ENCODE measurements at places on chromosomes 3 and 15.

DNA sequence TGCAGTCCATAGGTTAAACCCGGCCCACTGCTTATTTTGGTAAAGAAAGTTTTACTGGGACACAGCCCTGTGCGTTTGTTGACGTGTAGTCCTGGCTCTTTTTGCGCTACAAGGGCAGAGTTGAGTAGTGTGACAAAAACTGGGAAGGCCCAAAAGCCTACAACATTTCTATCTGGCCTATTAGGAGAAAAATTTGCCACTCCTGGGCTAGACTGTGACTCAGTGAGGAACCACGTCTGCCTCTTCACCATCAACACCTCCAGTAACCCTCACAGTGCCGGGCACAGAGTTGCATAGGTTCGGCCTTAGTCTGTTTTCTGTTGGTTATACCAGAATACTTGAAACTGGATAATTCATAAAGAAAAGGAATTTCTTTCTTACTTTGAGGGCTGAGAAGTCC is 110.3 kb downstream of the TOP2B start:
- no peak for DNase-seq

GRCh38 chr3:77530870-77531269 is 491.0 kb downstream of the ROBO2 start:
- no peak for DNase-seq

- no peak for DNase-seq
Observed at GRCh38 chr3:64184621-64185020, 40.6 kb downstream of the PRICKLE2 start.

DNA sequence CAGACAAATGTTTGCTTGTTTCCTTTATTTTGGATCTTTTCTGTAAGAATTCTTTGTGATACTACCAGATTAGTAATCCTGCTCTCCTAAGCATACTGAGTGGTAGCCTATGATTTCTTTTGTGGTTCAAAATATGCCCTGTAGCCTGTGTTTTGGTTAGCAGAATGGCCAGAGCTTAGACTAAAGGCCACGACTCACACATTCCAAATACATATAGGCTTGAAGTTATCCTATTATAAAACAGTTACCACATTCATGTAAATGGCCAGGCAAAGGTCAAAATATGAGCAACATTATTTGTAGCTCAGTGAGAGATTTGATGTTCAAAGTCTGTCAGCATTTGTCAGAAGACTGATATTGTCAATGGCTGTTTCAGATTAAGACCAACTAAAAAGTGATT is 84.5 kb downstream of the MITF start:
- no peak for DNase-seq

DNA sequence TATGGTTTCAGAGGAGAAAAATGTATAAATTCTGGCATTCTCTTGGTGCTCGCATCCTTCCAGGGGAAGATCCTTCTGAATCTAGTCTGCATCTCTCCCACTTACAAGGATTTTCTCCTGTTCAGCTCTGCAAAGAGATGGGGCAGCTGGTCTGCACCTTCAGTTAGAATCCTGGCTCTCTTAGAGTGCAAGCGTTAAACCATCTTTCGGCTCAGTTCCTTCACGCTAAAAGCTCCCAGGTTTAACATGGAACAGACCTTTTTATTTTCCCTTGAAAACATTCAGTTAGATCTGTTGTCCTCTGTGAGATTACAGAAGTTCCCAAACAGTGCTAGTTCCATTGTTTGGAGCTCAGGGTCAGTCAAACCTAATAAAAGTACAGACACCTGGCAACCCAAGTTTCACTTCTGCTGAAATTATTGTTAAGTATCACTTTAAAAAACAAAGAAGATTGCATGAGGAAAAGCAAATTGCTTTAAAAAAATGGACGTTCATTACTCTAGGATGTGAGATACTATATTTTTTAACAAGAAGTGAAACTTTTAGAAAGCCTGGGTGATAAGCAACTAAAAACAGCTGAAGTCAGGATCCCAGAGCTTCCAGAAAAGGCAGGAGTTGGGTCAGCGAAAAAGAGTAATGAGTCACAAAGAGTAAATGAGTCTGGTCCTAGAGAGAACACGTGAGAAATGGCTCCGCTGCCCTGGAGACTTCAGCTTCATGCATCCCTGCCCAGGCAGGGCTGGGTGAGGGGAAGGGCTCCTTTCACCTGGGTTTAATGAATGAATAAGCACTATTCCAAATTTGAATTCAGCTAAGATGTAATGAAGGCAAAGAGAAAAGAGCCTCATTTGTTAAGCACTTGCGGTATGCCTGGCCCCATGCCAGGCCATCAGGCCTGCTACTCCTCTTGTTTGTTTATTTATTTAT is 63.3 kb downstream of the ABTB1 start:
- DNase-seq: no peak

DNA sequence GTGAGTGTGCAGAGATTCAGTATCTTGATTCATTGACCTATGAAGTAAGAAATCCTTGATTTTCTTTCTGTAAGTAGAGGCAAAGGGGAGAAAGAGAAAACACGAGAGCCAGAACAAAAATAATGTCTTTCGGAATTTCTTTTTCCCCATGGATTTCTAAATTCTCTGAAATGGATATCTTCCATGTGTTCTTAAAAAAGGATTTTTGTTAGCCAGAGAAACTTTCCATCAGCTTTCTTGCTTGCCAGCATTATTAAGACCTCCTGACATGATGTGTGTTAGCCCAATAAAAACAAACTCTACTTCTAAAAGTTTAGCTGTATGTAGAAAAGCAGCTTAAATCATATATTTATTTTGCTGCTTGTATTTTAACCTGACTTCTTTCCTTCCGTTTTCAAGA is 122.3 kb upstream of the AADACL2 start:
- DNase-seq: no peak

- no peak for DNase-seq
Observed at GRCh38 chr3:188693435-188693834, 478.3 kb upstream of the TPRG1 start.

- no peak for DNase-seq
Observed at GRCh38 chr3:58117561-58118181, 93.1 kb downstream of the DNASE1L3 start.

DNA sequence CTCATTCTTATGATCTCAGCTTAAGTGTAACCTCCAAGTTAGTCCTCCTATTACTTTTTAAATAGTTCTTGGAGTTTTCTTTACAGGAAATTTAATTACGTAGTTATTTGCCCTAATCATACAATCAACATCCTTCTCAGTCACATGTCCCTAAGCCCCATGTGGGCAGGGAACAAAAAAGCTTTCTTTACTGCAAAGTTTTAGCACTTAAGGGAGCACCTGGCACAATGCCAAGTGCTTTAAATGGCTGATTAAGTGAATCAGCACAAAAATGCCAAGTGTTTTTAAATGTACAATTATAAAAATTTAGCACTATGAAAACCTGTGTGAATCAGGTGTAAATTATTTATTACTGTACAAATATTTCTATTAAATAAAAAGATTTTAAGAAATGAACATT is 445.3 kb downstream of the C3orf38 start:
- DNase-seq: no peak

GRCh38 chr3:8539419-8539818 is 37.8 kb downstream of the LMCD1 start:
- DNase-seq: no peak

- DNase-seq: no peak
Observed at GRCh38 chr3:194399874-194400411, 877 bp upstream of the GP5 start.

DNA sequence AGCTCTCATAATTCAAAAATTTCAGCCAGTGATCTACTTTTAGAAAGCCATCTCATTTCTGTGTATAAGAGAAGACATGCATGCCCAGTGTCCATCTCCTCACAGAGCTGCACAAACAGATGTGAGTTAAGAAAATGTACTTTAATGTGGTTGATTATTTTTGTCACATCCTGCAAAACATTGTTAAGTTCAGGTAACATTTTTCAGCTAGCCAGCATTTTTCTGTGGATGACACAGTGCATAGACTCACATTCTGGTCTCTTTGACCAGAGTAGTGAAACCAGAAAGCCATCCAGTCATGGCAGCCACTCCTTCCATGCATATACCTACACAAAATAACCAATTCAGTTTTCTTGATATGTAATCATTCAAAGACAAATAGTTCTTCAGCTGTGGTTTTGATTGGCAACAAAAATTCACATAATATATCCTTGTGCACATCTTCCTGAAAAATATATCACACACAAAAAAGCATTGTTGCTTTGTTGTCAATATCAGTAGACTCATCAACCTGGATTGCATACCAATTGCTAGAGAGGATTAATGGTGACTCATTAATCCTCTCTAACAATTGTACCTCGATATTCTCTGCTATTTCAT is 2.1 kb upstream of the PLSCR1 start:
- DNase-seq: no peak
